ENCODE measurements at places on chromosomes 4 and X.
A peak's percentile ranks its signal among the peaks of the same experiment; 100 is the strongest.

GRCh38 chrX:19682712-19683331 is 167.5 kb upstream of the MAP3K15 start:
- peak; percentile 90 for DNase-seq

GRCh38 chr4:183553601-183554345 is 48.9 kb downstream of the ING2 start:
- DNase-seq: peak; percentile 12

DNA sequence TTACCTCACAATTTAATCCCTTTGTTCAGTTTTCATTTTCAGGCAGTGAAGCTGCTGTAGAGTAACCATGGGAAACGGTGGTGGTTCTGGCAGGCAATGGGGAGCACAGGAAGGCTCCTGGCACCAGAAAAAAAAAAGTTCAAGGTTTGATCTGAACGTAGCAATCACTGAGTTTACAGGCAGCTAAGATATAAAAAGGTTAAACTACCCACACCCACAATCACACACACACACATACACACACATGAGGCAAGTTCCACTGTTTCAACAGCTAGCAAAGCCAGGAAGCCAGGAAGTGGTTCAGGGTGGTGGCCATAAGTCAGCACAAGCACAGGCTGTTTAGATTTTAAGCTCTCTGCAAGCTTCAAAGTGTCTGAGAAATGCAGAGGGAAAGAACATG is at the start of gene SULT1B1:
Gene SULT1B1 (minus strand): TSS at position 166 of the 400 bp plus-strand sequence. CDS start 5,403 bp downstream, outside the sequence.
- DNase-seq: peak; percentile 32

DNA sequence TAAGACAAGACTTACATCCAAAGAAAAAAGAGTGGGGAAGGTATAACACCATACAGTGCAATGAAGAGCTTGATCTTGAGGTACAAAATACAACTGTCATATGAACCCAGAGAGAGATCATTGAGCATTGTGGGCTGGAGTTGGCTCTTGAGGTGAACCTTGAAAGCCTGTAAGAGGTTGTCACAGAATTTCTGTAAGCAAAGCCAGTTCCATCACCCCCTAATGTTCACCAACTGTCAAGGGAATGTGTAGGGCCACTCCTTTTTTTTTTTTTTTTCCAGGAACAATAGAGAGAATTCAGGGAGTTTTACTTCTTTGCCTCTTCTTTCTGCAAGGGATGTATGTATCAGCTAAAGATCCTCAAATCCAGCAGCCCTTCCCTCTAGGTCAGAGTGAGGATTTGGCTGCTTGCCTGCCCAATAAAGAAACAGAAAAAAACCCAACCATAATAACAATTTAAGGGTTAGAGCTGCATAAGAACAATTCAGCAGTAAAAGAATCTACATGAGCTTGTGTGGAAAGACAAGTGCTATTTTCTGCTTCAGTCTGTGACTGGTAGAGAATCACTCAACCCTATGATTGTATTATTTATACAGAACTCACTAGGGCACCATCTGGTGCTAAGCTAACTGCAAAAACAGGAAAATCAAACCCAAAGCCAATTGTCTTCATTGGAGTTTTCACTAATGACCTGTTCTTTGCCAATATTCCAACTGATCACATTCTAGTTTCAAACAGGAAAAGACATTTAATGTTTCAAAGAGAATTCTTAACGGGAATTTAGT is 217.5 kb upstream of the TEX13C start:
- DNase-seq: no peak

DNA sequence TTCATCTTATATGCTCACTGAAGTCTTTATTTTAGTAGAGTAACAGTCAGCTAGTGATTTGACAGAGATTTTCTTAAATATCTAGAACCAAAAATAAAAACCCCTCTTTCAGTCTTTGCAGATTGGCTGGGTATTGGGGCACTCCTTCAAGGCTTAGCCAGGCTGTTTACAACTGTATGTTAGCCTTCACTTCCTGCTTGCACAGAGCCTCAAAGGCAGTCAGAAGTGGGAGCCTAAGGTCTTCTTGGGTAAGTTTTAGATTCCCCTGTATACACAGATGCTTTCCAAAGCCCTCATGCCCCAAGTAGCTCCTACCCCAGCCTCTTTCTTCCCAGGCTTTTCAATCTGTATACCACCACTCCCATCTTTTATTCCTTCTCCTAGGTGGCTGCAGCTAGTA is 136.1 kb upstream of the STIM2 start:
- no peak for DNase-seq

DNA sequence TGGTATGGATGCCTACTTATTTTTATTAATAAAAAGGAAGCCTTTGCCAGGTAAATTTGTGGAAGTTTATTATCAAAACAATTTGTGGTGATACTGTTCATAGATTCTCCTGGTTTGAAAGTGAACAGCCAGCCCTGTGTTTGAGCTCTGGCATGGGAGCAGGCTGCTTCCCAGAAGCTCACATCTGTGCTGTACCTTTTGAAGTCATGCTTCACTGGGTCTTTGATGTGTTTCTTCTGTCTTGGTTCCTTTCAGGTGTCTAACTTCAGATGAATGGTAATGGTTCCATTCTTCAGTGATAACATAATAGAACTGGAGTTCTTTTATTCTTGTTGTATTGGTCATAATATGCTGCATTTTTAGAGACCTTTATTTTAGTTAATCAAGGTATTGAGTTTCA is 85.5 kb downstream of the BMPR1B start:
- no peak for DNase-seq

DNA sequence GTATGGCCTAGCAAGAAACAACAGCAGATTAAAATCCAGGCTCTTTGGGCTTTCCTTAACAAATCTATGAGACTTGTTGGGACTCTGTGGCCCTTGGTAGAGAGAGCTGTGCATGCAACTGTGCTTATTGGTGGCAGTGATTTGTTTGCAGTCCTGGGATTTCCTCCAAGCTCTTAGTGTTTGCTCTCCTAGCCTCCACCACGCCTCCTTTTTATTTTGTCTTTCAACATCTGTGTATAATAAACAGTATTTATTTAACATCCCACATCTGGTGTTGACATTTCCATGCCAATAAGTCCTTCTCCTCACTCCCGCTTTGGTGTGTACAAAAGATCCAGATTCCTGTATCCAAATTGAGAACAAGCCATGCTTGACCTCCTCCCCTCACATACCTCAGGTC is 3.1 kb downstream of the TNMD start:
- no peak for DNase-seq

GRCh38 chrX:40871385-40872082 is 136.2 kb upstream of the MED14 start:
- peak; percentile 9 for DNase-seq

DNA sequence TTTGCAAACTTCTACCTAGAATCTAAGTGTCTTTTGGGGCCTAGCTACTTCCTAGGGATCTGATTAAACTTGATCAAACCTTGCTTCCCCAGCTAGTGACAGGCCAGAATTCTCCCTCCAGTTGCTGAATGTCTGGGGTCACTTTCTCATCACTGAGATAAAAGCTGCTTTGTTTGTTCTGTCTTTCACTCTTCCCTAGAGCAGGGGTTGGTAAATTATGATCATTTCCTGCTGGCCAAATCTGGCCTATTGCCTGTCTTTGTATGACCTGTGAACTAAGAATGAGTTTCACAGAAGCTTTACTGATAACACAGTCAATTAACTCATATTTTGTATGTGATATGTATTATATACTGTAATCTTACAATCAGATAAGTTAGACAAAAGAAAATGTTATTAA is 157.8 kb upstream of the AADAT start:
- no peak for DNase-seq

DNA sequence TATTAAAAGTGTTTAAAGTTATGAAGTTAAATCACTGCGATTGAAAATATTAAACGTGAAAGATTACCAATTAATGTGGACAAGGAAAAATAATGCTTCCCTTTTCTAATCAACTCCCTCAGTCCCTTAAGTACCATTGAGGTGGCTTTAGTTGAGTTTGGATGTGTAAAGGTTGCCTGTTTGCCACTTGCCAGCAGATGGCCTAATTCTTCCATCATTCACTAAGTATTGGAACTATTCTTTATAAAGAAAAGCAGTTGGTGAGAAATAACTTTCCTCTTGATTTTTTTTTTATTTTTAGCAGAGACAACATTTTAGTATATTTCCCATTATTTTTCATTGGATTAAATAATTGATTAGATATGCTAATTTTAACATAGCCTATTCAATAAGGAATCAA is 295.9 kb upstream of the TACR3 start:
- DNase-seq: peak; percentile 1

All from common myeloid progenitor, CD34-positive (primary cell).